ENCODE measurements at places on chromosomes 1 and 21.

GRCh38 chr1:42144711-42145388 lies 8.4 kb upstream of the GUCA2B start:
- no peak for DNase-seq

GRCh38 chr21:42476388-42477331 lies 19.4 kb downstream of the RSPH1 start:
- DNase-seq: no peak

GRCh38 chr1:65679773-65680172 lies 112.9 kb upstream of the PDE4B start:
- no peak for DNase-seq

GRCh38 chr1:234699795-234700665 lies 90.1 kb upstream of the IRF2BP2 start:
- DNase-seq: peak; percentile 60

DNA sequence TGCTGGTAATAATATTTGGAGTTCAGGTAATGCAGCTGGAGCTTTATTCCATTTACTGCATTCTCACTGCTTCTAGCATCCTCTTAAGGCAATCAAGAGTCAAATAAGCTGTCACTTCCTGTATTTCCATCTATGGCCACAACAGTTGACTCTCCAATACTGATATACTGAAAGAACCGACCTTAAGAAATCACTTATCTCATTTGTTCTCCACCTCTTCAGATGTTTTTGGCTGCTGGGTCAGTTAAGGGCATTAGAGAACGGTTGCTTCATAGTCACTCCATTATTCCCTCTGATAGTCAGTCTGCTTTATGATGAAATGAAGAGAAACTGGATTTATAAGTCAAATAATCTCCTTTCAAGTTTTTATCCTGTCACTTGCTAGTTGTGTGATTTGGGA lies 14.2 kb upstream of the RGS4 start:
- no peak for DNase-seq

DNA sequence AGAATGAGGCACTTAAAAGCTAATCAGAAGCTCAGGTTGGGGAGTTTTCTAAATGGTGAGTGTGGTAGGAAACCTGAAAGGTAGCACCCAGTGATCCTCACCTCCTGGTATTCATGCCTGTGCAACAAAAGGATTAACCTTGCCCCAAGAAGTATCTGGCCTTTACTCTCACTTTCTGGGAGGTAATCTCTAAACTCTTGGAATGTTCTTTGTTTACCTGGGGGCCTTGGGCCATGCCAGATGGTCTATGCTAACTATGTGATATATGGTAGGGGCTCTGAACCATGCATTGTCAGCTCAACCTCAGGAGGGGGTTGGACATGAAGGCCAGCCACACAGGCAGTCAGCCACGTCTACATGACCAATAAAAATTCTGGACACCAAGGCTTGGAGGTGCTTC lies 24.4 kb upstream of the TRIM33 start:
- no peak for DNase-seq

GRCh38 chr1:121586369-121587229 lies 401.8 kb downstream of the SRGAP2C start:
- no peak for DNase-seq

DNA sequence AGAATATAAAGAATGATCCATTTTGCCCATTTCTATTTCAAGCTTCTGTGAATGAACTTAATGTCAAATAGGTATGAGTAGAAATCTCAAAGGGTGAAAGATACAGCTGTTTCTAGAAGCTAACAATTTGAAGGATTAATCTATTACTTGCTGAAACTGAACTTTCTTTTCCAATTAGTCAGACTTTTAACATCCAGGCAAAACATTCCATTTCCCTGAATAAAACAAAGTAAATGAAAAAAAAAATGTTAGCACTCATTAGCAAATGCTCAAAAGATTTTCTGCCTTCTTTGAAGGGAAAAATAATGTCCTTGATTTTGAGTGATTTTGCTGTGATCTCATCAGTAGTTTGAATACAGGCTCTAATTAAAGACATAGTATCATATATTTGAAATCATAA lies 447.6 kb upstream of the PRMT6 start:
- no peak for DNase-seq
